ENCODE measurements at places on chromosomes 7 and 10. TPM values are rescaled to one million over a fixed set of nuclear protein-coding genes. Genes with fewer than 3 reads are reported as not detected.

Gene UBE2H
- total RNA-seq, result 43.6 TPM

Gene CHST3
- total RNA-seq, result not detected

Gene LBX1
- total RNA-seq, result not detected

Gene GPER1
- total RNA-seq, result 20.7 TPM

Gene RARRES2
- 0.46 TPM for total RNA-seq

Gene PTF1A
- not detected for total RNA-seq

Gene ZDHHC6
- 53.9 TPM for total RNA-seq

Gene TUBB8
- 0.84 TPM for total RNA-seq

Gene VPS50
- total RNA-seq, result 54.1 TPM

DNA sequence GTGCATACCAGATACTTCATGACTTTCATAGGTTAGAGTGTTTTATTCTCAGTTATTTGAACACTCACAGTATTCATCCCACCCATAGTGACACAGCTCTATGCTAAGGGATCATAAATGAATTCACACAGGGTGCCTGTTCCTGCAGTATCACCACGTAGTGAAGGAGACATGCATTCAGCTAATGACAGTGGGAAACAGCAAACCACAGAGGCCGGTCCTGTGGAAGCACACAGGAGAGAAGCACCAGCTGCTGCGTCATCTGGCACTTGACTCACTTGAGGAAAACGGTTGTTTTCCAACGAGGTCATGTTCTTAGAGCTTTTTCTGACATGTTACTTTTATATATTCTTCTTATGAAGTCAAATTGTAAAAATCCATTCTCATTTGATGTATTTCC, 73.0 kb downstream of the UBE3C start:
- no peak for DNase-seq

GRCh38 chr7:47808321-47808720, 139.9 kb downstream of the PKD1L1 start:
- no peak for DNase-seq

DNA sequence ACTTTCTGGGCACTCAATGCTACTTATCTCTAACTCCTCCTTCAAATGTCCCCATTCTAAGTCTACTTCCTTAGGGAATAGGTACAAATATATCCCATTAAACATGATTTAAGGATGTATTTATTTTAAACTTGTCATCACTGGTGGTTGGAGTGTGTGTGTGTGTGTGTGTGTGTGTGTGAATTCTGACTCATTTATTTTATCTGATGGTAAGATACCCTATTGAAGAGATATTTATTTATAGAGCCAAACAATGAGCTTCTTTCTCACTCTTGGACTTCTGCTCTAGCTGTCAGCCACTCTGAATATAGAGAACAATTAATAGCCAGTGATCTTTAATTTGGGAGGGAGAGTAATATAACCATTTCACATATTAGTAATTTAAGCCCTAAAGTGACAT, 17.8 kb upstream of the MAGI2 start:
- no peak for DNase-seq

- no peak for DNase-seq
Observed at GRCh38 chr10:70561070-70561469, 41.5 kb downstream of the PRF1 start.

- DNase-seq, result no peak
Observed at GRCh38 chr7:106606120-106606519, 54.8 kb downstream of the CCDC71L start.

DNA sequence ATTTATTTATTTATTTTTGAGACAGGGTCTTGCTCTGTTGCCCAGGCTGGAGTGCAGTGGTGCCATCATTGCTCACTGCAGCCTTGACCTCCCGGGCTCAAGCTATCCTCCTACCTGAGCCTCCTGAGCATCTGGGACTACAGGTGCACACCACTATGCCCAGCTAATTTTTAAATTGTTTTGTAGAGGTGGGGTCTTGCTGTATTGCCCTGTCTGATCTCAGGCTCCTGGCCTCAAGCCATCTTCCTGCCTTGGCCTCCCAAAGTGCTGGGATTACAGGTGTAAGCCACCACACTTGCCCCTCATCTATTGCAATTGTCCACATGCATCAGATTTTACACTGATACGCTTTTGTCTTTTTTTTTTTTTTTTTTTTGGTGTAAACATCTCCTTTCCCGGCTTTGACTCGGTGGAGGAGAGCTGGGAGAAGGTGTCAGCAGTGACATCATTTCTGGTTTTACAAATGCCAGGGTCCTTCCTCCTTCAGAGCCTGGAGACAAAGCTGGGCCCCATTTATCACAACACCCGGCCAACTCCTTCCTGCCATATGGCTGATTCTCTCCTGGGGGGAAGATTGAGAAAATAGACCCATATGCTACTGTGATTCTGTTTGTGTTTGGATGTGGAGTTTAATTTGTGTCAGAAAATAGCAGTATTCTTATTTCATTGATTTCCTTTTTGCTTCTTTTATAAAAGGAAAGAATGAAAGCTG, 61.3 kb downstream of the GALNT17 start:
- DNase-seq, result no peak

- no peak for DNase-seq
Observed at GRCh38 chr10:58554316-58554715, 41.6 kb downstream of the BICC1 start.

GRCh38 chr7:116211913-116212596, 1.7 kb downstream of the TES start:
- DNase-seq, result no peak

DNA sequence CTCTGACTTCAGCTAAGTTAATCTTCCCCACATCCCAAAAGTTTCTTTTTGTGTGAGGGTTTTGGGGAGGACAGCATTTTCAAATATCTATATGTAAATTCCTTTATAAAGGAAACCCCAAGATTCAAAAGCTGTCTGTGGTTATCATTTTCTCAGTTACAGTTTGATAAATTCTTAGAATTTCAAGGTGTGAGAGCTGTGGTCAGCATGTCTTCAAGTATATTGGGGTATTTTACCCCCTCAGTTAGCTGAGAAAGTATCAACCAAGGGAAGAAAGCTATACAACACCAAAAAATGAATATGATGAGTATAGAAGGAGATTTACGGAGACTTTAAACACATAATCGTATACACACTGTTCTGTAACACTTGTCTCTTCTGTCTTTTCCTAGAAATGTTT, 109.2 kb downstream of the SND1 start:
- DNase-seq, result no peak

DNA sequence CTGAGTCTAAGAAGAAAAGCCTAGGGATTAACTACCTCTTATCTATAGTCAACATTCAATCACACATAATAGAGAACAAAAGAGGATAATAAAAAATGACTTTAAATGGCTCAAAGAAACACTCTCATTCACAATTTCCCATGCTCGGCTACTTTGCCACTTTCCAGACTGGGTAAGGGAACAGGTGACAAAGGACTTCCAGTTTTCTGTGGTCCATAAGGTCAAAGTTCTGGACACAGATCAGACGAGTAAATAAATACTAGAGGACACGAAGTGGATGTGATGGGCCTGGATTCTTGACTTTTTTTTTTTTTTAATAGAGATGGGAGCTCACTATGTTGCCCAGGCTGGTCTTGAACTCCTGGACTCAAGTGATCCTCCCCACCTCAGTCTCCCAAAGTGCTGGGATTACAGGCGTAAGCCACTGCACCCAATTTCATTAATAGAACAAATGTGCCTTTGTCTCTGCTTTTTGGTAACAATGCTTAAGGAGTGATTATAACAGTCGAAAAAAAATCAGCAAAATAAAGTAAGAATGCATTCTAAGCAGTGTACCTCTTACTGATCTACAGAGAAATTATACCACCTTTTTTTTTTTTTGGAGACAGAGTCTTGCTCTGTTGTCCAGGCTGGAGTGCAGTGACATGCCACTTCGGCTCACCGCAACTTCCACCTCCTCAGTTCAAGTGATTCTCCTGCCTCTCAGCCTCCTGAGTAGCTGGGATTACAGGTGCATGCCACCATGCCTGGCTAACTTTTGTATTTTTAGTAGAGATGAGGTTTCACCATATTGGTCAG, 70.6 kb downstream of the WAPL start:
- no peak for DNase-seq

GRCh38 chr10:126730856-126731609, 60.5 kb upstream of the C10orf90 start:
- DNase-seq, result no peak

- no peak for DNase-seq
Observed at GRCh38 chr10:48543182-48543844, 61.6 kb downstream of the ARHGAP22 start.

- no peak for DNase-seq
Observed at GRCh38 chr7:4500812-4501211, 181.3 kb upstream of the FOXK1 start.

- no peak for DNase-seq
Observed at GRCh38 chr7:43727003-43727402, 2.3 kb downstream of the COA1 start.

DNA sequence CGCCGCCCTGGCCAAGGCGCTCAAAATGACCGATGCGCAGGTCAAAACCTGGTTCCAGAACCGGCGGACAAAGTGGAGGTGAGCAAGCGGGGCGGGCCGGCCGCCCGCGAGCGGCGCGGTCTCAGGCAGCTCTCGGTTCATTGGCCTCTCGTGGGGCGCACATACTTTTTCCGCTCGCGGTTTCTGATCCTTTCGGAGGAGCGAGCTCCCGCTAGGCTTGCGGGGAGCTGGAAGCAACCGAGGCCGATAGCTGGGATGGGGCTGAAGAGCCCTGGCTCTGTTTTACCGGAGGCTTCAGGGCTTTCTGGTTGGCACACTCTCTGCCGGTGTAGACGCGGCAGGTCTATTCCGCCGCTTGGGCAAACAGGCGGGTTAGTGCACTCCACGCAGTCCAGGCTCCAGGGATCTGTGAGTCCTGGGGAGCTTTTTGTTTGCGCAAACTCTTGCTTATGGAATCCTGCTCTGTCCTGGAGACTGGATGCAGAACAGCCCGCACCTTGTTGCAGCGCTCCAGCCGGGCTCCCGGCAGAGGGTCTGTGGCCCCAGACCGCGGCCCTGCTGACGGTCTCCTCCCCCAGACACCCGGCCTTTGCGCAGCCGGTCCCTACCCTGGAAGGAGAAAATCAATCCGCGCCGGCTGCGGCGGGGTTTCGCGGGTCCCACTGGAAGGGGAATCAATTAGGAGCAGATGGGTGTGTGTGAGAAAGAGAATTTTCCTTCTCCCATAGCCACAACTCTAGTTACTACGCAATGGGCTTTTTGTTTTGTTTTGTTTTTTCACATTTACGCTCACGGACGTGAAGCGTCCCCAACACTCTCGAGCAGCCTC, 3.4 kb downstream of the TLX1 start:
- peak; percentile 63 for DNase-seq

DNA sequence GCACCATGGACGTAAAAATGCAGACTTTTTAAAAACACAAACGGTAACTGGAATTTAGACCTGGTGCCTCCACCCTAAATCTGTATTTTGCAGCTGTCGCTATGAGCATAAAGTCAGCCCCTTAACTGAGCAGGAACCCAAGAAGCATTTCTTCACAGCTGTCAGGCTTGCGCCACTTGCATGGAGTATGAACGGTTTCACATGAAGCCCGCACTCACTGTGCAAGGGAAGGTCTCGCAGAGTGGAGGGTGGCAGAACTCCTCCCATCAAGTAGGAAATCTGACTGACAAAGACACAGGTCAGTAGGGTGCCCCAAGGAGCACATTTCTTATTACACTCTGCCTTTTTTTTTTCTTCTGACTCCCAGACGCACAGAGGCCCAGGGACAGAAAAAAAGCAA, 58.5 kb downstream of the ELMO1 start:
- no peak for DNase-seq

Measured in B cell (primary cell).